Stimulated activated naive CD4-positive, alpha-beta T cell (primary cell): ENCODE measurements at places on chromosomes 5 and 9.

- DNase-seq: no peak
These were observed 112.2 kb upstream of the ZNF608 start for GRCh38 chr5:124858612-124859011.

GRCh38 chr5:116451066-116451465, 123.6 kb downstream of the SEMA6A start:
- no peak for DNase-seq

DNA sequence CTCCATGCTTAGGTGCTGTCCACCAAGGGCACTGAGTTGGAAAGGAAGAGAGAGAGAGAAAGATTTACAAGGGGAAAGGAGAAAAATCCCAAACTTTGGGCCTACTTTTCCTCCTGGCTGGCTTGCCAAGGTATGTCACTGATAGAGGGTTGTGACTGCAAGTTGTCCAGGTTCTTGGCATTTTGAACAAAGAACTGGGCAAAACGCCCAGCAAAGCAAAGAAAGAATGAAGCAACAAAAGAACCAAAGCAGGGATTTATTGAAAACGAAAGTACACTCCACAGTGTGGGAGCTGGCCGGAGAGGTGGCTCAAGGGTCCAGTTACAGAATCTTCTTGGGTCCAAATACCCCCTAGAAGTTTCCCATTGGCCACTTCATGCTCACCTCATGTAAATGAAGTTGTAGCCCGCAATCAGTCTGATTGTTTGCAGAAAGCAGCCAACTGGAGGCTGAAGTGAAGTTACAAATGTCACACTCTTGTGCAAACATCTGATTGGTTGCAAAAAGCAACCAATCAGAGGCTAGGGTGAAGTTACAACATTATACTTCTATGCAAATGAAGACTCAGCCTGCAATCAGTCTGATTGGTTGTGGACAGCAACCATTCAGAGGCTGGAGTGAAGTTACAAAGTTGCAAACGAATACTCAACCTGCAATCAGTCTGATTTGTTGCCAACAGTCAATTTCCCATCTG, 263.5 kb downstream of the YTHDC2 start:
- no peak for DNase-seq

GRCh38 chr5:74288448-74289108, 351.9 kb downstream of the ENC1 start:
- DNase-seq: no peak

- no peak for DNase-seq
These were observed 4.4 kb downstream of the RABGAP1 start for GRCh38 chr9:122944960-122945888.

DNA sequence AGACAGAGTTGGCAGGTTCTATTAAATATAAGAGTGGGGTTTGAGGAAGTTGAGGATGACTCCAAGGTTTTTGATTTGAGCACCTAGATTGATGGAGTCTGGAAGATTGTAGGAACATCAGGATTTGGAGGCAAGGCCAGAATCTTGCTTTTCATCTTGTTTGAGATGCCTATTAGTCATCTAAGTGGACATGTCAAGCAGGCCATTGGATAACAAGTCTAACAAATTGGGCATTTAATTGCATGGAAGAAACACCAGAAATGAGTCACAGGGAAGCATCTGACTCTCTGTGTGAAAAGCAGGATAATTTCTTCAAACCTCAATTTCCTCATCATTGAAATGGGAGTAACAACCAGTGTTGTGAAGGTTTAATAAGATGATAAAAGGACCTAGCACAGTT, 53.3 kb upstream of the ARL15 start:
- no peak for DNase-seq

GRCh38 chr5:54655761-54656160, 138.2 kb downstream of the SNX18 start:
- DNase-seq: no peak

- DNase-seq: no peak
These were observed 174.5 kb downstream of the DOCK8 start for GRCh38 chr9:389159-389558.

DNA sequence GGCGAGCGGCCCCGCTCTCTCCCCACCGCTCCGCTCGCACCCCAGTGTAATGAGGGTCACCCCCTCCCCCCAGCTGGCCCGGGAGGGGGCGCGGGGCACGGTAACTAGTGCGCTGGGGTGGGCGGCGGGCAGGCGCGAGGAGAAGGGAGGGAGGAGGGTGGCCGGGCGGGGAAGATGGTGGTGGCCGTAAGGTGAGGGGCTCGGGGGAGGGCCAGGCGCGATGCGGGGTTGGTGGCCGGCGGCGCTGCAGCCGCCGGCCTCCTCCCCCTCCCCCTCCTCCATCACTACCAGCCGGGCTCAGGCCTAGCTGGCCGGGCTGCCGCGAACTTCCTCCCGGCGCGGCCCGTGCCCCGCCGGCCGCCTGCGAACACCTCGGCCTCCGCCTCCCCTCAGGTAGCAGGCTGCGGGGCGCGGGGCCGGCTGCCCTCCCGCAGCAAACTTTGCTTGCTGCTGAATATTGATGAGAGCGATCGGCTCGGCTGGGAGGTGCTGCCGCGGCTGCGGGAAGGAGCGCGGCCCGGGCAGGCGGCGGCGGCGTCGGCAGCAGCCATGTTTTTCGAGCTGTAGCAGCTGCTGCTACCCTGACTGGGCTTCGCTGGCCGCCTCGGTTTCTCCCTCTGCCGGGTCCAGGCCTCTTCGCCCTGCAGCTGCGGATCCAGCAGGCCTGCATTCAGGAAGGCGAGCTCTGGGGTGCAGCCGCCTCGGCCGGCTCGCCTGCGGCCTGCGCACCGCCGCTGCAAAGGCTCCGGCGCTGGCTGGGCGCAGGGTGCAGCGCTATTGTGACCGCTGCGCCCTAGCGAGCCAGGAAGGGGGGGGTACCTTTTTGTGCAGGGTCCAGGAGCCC, 502 bp downstream of the NSD1 start:
- DNase-seq: peak; percentile 61

DNA sequence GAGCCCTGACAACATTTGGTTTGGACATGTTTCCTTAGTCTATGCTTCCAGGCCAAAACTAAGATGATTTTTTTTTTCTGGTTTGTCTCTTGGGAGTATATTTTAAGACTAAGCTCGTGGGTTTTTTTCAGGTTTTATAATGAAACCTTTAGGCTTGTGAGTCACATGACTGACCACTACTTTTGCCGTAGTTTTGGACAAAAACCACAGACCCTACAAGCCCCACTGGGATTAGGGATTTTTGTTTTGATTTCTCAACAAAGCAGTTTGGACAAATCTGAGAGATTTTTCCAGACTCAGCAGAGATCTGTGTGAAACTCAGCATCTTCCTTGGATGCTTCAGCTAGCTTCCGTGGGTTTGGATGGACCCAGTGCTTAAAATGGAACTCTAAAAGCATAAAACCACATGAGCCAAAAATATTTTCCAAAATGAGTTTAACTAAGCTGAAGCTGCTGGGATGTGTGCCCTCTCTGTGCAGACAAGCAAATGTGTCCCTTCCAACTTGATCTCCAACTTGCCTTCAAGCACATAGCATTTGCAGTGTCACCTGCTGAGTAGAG, 70.3 kb upstream of the SMIM15 start:
- DNase-seq: no peak

DNA sequence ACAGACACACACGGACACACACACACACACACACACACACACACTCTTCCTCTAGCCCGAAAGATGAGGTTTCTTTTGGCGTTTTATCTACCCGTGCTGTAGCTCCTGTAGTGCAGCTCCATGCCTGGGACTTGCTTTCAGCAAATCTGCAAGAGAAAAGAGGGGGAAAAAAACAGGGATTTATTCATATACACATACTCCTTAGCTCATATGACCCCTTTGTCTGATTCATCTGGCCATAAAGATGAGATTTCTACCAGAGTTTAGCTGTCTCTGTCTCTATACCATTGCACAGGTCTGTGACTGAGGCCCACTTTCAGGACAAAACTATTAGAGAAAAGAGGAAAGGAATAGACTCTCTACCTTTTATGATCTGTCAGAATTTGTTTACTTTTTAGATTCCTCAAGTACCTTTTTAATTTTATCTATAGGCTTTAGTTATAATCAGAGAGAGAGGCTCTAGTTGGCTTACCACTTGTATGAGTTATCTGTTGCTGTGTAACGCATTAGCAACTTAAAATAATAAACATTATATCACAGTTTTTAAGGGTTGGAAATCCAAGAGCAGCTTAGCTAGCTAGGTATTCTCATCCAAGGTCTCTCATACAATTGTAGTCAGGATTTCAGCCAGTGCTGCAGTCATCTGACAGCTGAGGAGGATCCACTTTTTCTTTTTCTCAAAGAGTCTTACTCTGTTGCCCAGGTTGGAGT, 14.7 kb downstream of the SNX2 start:
- no peak for DNase-seq

- no peak for DNase-seq
These were observed 117.0 kb upstream of the GHR start for GRCh38 chr5:42306287-42306686.

GRCh38 chr5:95664204-95664786, 17.7 kb downstream of the RFESD start:
- no peak for DNase-seq

DNA sequence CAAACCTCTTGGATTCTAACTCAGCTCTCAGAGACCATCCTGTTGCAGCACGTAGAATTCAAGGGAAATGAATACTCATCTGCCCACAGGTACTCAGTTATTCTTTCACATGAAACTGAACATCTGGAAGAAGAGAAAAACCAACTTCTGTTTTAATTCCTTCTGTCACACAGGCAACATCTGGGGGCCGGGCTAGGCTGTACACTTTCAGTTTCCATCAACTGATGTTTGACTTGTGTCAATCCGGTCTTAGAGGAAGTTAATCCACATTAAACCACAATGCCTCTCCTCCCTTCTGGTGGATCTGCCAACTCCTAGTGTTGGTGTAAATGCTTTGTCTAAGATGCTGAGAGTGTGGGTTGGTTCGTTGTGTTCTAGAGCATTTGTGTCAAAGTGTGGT, 17.6 kb downstream of the DMRT3 start:
- no peak for DNase-seq

- DNase-seq: no peak
These were observed at the start of gene DMRTA1 for GRCh38 chr9:22446589-22446949. TSS of gene DMRTA1 (plus strand) at chr9:22446824. CDS start at chr9:22447066, 242 bp downstream.

- DNase-seq: no peak
These were observed 173.7 kb downstream of the MELK start for GRCh38 chr9:36746415-36746814.

GRCh38 chr9:4850603-4851310, 58.0 kb downstream of the RCL1 start:
- DNase-seq: no peak

- no peak for DNase-seq
These were observed 55.7 kb downstream of the LIFR start for GRCh38 chr5:38500573-38501260.

DNA sequence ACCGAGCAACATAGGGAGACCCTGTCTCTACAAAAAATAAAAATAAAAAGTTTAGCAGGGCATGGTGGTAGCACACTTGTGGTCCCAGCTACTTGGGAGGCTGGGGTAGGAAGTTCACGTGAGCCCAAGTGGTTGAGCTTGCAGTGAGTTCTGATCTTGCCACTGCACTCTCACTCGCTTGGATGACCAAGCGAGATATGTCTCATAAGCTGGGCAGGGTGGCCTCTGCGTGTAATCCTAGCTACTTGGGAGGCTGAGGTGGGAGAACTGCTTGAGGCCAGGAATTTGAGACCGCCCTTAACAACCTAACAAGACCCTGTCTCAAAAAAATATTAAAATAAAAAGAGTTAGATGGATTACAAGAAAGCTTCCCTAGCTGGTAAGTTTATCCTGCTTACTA, 32.5 kb downstream of the RASA1 start:
- DNase-seq: no peak

DNA sequence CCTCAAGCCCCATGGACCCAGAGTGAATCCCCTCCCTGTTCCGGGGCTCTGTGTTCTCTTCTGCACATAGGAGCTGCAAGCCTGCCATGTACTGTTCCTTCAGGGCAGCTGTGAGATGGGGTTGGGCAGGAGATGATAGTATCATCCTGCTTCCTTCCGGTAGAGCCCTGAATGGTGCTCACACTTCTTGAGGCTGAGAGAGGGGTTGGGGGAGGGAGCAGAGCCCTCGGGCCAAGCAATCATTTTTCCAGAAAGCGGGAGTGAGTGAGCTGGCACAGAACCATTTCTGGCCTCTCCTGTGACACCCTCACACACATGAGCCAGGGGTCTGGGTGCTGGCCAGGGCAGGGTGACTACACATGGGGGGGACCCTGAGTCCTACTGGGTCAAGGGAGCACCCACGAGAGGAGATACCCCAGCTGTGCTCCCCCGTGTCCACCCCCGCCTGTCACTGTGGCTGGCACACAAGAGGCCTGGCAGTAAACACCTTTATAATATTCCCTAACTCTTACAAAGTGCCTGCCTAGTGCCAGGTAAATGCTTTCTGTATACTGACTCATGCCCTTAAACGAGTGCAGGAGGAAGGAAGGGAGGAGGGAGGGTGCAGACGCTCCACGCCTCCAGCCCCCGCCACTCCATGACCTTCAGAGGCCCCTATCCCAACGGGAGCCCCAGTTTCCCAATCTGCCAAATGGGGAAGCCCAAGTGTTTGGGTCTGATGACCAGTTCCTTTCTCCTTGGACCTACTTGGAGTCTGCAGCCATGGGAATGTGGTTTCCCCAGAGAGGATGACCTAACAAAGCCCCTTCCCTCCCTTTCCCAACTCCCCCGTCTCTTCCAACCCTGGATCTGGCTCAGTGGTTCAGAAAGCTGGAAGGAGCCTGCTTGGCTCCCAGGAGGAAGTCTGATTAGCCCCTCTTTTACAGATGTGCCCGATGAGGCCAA, 15.5 kb downstream of the AKNA start:
- DNase-seq: peak; percentile 46

DNA sequence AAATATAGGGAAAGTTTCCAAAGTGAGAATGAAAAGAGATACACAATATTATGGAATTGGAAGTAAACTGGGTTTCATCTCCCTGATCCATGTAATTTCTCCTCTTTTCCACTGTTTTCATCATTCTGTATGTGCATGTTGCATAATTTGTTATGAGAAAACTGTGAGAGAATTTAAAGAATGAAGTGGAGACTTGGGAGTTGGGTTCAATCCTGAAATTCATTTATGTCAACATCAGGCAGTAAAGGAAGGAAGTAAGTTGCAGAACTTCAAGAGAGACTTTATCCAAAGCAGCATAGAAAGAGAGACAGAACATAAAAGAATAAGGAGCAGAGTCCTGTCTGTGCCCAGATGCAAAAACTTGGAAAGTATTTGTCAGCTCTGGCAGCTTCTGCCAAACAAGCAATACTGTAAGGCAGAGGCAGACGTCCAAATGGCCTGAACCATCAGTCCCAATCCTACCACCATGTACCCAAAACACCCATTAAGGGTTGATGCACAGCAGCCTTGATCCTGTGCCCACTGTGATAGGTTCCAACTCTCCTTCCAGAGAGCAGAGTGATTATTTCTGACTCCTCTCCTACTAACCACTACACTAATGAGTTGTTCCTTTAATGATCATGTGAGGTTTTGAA, 425.3 kb upstream of the CDH6 start:
- DNase-seq: no peak

- DNase-seq: no peak
These were observed 2.0 kb upstream of the NINJ1 start for GRCh38 chr9:93136011-93136440.

GRCh38 chr9:137462986-137463930, 4.1 kb upstream of the NSMF start:
- DNase-seq: no peak

- no peak for DNase-seq
These were observed 204.9 kb upstream of the CDKN2B start for GRCh38 chr9:22214021-22214420.
